Motor neuron (in vitro differentiated cells): ENCODE measurements at places on chromosomes 6 and 20.
A peak's percentile ranks its signal among the peaks of the same experiment; 100 is the strongest.

DNA sequence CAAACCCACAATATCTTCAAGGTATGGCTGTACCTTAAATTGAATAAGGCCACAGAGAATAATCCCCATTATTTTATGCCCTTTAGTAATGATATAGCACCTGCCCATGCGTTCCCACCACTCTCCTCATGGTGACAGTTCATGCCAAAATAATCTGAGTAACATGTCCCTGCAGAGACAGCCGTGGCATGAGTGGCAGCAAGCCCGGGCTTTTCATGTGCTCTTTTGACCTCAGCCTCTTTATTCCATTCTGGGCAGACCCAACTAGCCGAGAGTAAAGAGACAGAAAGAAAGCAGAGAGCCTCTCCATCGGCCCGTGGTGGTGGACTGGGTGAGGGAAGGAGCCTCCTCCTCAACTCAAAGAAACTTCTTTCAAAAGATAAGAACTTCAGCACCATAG, 19.9 kb upstream of the POPDC3 start:
- no peak for ATAC-seq

DNA sequence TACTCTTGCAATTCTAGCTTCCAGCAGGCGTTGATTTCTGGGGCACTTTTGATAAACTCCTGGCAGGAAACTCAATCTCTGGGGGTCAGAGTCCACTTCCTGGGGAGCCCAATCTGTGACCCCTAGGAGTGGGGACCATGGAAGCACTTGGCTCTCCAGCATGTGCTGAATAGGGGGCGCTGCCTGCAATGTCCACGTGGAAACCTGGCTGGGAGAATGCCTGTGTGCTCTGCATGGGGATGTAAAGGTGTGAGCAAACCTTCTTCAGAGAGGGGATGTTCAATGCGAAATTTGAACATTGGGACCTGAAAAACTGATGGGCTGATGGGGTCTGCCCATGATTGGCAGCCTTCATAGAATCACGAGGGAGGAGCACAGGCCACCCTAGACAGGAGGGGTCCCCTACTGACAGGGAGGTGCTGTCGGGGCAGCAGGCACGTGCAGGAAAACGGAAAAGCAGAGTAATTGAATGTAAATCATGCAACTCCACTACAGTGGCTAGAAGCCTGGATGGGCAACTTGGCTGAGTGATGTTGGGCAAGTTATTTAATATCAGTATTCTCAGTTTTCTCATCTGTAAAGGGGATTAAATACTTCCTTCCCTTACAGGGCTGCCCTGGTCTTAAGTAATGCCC, 47.8 kb downstream of the CEP43 start:
- ATAC-seq = no peak

DNA sequence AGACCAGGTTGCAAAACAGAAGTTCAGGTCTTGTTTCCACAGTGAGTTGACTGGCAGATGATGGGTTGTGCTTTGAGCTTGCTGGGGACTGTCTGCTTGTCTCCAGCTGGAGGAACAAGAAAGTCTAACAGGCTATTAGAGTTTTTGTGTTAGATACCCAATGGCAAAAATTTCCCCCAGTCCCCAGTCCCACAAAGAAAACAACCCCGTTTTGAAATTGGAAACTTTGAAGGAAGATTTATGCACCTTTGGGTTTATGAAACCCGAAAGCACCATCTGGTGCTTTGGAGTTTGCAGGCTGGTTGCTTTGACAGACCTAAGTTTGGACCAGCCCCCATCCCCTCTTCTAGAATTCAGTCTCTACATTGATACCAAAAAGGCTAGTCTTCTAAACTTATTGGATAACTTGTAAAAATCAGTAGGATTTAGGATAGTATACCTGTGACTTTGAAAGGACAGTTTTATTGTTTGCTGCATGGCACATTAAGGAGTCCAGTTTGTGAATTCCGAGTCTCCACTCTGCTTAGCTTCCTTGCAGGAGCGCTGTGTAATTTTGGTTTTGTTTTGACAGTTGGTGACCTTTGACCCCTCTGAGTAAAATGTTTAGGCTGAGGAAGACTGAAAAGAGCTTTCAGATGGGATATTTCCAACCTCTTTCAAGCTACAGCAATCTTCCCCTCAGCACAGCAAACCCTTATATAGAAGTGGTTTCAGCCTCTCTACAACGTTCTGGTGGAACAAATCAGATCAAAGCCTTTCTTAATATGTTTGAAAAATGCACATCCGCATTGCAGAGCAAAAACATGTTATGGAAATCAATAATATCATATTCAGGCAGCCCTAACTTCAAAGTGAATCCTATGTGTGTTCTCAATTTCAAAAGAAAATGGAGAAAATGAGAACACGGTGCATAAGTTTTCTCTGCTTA, 25.5 kb upstream of the PRL start:
- no peak for ATAC-seq

DNA sequence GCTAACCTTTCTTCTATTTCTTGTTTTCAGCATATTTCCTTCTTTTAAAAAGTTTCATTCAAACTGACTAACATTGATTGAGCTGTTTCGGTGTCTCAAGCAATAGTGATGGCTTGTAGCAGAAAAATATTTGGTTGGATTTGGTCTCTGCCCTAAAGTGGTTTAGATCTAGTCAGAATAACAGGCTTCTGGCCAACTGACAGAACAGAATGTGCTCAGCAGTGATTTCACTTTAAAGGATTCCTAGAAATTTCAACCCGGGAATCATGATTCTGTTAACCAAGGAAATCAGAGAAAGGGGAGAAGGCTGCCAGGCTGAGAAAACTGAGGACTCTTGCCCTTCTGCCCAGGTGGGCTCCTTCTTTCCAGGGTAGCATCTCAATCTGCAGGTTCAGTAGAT, 16.6 kb upstream of the GSTA1 start:
- ATAC-seq = no peak

- ATAC-seq = no peak
These were observed 13.6 kb downstream of the GINS1 start for GRCh38 chr20:25421102-25421501.

DNA sequence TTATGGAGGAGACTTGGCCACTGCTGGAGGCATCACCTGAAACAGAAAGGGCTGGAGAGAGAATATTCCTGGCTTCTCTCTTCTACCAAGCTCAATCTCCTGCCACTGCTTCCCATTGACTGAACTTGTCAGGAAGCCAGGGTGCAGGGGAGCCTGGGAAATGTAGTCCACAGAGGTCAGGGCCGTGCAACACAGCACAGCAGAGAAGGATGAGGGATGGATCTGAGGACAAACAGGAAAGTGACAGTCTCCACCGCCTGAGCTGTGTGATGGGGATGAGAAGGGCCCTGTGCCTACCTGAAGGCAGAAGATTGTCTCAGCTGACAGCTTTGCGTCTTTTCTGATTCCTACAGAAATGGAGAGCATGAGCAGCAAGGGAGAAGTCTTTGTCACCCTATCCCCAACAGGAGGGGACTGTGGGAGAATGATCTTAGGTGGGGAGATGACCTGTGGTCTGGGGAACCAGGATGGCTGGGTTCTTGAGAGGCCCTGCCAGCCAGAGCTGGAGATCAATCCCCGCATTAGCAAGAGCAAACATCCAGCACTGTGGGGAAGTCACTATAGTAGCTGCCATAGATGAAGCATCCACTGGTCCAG, 114.2 kb downstream of the SNX5 start:
- peak; percentile 70 for ATAC-seq

DNA sequence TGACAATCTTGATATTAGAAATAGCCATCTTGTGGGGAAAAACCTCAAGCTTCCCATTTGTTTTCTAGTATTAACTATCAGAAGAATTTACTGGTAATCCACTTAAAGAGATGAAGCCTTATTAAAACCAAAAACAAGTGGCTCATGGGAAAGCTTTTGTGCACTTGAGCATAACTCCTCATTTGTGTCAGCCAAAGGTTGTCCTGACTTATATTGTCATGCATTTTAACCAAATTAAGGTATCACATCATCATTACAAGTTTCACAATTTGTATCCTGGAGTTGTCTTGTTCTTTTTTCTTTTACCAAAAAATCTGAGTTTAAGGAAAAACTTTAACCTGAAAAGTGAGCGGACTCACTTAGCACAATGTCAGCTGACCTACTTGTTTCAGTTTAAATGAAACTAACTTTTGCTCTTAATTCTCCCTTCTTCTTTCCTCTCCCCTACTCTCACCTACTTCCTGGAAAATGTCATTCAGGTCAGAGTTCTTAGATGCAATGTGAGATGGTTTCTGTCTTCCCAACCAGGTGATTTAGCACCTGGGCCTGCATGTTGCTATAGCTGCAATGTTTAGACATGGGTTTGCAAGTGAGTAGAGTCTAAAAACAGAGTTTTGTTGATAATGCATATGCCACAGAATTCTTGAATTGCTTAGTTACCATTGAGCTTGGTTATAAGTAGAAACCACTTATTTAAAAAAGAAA, 82.8 kb downstream of the TNFAIP3 start:
- no peak for ATAC-seq

DNA sequence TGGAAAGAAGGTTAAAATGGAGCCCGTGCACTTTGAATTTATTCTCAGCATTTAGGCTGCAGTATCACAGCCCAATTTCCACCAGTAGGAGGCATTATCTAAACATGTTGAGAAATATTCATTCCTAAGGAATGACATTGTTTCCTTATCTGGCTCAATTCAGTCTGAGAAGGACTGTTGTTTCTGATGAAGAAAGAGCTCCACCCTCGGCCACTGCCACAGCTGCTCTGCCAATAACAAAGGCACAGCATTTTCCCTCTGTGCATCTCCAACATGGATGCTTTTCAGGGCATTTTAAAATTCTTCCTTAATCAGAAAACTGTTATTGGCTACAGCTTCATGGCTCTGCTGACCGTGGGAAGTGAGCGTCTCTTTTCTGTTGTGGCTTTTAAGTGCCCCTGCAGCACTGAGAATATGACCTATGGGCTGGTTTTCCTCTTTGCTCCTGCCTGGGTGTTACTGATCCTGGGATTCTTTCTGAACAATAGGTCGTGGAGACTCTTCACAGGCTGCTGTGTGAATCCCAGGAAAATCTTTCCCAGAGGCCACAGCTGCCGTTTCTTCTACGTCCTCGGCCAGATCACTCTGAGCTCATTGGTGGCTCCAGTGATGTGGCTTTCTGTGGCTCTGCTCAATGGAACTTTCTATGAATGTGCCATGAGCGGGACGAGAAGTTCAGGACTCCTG, at the start of gene CALHM5:
TSS of gene CALHM5 (plus strand) at position 216 of the 687 bp plus-strand sequence. CDS start at position 274, 58 bp downstream.
- no peak for ATAC-seq

DNA sequence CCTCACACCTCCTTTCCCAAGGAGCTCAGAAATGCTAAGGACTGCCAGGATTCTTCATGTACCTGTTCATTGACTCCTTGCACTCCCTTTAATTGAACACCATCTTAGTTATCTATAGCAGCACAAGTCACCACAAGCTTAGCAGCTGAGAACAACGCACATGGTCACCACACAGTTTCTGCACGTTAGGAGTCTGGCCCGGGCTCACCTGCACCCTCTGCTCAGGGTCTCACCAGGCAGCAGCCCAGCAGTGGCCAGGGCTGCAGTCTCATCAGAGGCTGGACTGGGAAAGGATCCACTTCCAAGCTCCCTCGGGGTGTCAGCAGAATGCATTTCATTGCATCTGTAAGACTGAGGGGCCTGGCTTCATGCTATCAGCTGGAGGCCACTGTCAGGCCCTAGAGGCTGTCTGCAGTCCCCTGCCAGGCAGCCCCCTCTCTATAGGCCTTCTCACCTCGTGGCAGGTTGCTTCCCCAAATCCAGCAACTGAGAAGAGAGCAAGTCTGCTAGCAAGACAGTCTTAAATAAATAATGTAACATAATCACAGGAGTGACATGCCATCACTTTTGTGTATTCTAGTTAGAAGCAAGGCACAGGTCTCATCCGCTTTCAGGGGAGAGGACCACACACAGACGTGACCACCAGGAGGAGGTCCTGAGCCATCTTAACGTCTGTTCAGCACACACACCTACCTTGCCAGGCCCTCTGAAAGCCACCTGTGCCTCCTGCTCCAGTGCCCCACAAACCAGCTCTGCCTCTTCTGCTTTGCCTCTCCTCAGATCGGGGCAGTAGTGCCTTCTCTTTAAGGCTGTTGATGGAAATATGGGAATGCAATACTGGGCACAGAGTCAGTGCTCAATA, 165.2 kb upstream of the CST7 start:
- ATAC-seq = no peak

DNA sequence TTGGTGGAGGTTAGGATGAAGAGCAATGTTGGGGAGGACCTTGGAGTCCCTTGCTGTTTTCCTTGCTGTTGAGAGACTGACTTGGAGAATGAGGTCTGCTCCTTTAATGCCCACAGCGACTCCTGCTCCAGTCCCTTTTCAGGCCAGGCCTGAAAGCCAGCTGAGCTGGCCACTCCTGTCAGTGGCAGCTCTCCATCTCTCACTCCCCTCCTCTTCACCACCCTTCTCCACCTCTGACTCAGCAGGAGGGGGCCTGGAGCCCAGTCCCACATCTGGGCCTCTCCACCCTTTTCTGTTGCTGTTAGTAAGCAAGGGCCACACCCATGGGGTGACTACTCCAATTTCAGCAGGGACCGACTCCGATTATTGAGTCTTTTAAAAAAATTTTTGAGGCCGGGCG, 2.2 kb downstream of the SNX21 start:
- peak; percentile 59 for ATAC-seq

DNA sequence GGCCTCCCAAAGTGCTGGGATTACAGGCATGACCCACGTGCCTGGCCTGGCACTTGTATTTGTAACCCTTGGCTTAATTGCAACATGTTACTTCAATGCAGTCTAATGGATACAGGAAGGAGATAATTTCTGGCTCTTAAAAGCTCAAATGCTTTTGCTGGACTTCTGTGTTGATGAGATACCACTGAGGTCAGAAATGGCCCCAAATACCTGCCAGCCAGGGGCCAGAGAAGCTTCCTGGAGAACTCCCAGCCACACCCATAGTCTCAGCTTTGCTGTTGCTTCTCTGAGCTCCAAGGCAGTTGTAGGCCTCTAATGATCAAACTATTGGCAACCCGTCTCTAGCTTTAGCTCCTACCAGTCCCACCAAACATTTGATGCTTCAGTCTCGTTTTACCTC, 14.2 kb upstream of the ZNFX1 start:
- ATAC-seq = no peak

DNA sequence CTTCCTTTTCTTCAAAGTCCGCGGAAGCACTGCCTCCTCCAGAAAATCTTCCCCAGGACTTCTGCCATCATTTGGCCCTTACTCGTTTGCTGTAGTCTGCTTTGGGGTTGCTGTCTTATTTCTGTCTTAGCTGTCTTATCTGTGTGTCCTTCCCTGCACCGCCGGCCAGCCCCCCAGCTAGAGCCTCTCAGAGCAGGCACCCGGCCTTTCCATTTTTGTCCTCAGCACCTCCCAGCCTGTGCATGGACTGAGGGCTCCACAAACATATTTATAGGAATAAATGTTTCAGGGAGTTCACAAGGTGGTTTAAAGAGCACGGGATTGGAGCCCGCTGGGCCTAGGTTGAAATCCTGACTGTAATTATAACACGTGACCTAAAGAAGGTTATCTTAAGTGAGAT, 8.1 kb downstream of the GLP1R start:
- no peak for ATAC-seq
